Myocyte (in vitro differentiated cells): ENCODE measurements at places on chromosomes 2 and 18.
A peak's percentile ranks its signal among the peaks of the same experiment; 100 is the strongest.

DNA sequence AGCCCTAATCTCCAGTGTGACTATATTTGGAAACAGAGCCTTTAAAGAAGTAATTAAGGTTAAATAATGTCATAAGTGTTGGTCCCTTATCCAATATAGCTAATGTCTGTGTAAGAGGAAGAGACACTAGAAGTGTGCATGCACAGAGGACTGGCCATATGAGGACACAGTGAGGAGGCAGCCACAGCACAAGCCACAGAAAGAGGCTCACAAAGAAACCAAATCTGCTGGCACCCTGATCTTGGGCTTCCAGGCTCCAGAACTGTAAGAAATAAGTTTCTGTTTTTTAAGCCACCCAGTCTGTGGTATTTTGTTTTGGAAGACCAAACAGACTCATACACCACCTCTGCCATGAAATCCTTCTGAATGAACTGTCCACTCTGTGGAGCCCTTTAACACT lies 186.4 kb upstream of the SLC39A10 start:
- DNase-seq, result no peak

DNA sequence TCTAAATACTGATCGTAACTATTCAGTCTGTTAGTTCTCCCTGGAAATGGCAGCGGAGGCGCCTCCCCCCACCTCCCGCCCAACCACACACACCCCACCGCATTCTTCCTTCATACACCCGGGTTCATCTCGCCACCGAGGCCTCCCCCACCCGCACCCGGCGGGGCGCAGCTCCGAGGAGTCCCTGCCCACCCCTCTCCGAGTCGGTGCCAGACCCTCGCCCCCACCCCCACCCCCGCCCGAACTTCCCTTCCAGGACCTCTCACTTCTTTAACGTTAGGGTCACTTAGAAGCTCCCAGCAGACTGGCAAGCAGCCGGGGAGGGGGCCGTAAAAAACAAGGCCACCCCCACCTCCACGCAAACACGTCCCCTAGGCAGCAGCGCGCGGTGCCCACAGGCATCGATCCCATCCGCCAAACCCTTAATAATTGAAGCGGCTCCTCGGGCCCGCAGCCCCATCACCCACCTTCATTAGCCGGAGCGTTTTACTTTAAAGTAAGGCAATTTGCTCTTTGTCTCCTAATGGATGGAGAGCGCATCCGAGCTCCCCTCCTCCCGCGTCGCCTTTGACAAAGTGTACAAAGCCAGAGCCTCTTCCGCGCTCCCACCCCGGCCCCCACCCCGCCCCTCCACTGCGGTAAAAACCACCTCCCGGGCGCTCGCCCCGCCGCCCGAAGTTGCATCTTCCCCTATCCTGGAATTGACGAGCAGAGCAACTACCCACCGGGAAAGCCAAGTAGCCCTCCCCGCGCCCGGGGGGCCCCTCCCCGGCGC lies 624 bp downstream of the ZNF516 start:
- peak; percentile 4 for DNase-seq

DNA sequence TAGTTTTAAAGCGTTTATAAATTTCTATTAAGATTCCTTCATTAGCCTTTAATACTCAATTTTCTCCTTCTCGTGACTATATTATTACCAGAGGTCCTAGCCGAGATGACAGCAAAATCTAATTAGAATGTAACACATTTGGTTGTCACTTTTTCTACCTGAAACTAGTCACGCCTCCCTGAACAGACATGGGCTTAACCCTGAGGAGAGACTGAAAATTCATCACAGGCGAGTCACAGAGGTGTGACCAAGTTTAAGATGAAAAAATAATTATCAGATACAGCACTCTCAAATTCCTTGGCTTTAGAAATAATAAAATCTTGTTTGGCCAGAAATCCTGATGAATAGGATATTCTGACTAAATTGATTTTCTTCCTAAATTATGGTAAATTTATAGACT lies 834.4 kb upstream of the SLC39A10 start:
- no peak for DNase-seq

- DNase-seq, result no peak
These were observed 896.1 kb downstream of the NRXN1 start for GRCh38 chr2:50135821-50136220.

- no peak for DNase-seq
These were observed 255.5 kb downstream of the RIT2 start for GRCh38 chr18:42860011-42860410.
